ENCODE measurements at places on chromosomes 3 and 15. TPM values are rescaled to one million over a fixed set of nuclear protein-coding genes. Genes with fewer than 3 reads are reported as not detected.

DNA sequence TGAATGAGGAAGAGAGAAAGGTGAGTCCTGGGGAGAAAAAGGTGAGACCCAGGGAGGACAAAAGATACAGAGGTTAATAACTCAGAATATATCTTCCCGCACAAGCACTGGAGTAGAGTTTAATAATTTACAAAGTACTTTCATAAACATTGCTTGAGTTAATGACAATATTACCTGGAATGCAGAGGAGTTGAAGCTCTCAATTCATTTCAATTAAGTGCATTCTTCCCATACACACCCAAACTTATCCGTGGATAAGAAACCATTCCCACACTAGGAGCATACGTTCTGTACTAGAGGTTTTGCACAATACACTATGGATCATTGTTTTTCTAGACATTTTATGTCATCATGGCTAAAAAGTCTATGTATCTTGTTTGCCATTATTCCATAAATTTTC is 23.3 kb upstream of the KNG1 start:
- DNase-seq = no peak

DNA sequence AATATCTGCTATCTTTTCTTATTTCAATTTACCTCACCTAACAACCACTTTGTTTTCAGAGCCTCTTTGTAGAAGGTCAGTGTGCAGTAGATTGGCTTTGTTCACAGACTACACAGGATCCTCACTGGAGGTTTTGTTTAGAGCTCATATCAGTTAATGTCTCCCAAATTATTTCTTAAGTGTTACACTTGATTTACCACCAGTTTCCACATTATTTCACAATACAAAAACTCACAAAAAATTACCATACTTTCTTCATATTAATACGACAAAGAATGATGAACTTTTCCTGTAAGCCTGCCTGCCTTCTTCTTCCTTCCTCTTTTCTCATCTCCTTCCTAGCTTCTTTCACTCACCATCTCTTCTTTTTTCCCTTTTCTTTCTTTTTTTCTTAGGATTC is 133.3 kb downstream of the ALCAM start:
- DNase-seq = no peak

GRCh38 chr3:74643636-74644035 is 29.2 kb upstream of the CNTN3 start:
- DNase-seq = no peak

The ABI3BP gene
- total RNA-seq = 7.3 TPM

- no peak for DNase-seq
Observed at GRCh38 chr15:23411841-23412240, 35.2 kb downstream of the GOLGA6L2 start.

DNA sequence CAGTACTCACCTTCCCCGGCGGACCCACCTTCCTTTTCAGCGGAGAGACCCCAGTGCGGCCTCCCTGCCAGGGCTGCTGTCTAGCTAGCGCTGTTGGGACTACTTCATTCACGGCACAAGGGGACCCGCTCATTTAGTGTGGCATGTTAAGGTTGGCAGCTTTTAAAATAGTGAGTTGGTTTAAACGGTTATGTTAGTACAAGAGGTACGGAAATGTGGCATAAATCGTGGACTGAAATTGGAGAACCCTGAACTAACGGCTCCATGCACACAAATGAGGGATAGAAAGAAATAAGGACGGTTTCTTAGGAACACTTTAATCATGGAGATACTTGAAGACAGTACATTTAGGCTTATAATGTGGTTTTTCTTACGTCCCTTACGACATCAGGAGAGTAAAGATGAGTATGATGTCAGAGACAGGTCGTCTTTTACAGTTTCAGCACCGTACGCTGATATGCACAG is 752 bp downstream of the CEP63 start:
- no peak for DNase-seq

GRCh38 chr3:189641776-189642175 is 10.6 kb downstream of the TP63 start:
- no peak for DNase-seq

- no peak for DNase-seq
Observed at GRCh38 chr15:48868023-48868422, 9.9 kb upstream of the EID1 start.

DNA sequence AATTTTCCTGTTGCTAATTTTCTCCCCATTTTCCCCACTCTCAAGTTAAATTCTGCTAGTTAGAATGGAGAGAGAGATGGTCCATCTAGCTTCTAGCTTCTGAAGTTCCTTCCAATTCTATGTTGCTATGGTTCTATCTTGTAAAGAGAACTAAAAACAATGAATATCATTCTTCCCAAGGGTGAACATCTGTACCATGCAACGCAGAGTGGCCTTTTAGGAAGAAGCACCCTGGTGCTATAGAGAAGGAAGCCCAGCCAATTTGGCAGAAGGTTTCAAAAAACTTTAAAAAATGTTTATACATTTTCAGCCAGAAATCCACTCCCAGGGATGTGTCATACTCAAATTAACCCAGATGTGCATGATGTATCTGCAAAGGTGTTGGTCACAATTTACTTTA is 149.1 kb downstream of the SEMA6D start:
- no peak for DNase-seq

The VWA5B2 gene
- 0.19 TPM for total RNA-seq

The GASK1A gene
- total RNA-seq = not detected

The CCDC9B gene
- total RNA-seq = 11.8 TPM

GRCh38 chr3:30185872-30186271 is 420.5 kb upstream of the TGFBR2 start:
- DNase-seq = no peak

The SATB1 gene
- total RNA-seq = 13.3 TPM

- DNase-seq = no peak
Observed at GRCh38 chr3:182484682-182485081, 308.6 kb upstream of the ATP11B start.

The MESP1 gene
- total RNA-seq = 1.5 TPM

GRCh38 chr3:150875548-150875947 is 29.7 kb downstream of the MINDY4B start:
- DNase-seq = no peak

DNA sequence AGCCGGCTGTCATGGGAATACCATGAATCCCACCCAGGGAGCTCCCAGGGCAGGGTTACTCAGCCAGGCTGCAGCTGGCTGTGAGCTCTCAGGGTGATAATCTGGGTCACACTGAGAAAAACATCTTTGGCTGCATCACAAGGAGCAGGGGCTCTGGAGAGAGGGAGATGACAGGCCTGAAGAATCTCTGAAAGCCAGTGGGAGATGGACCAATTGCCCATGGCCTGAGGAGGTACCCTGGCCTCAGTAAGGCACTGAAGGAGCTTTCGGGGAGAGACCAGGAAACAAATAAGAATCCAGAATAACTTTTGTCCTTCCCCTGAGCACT is 28.2 kb upstream of the GOLGA6C start:
- DNase-seq = no peak

DNA sequence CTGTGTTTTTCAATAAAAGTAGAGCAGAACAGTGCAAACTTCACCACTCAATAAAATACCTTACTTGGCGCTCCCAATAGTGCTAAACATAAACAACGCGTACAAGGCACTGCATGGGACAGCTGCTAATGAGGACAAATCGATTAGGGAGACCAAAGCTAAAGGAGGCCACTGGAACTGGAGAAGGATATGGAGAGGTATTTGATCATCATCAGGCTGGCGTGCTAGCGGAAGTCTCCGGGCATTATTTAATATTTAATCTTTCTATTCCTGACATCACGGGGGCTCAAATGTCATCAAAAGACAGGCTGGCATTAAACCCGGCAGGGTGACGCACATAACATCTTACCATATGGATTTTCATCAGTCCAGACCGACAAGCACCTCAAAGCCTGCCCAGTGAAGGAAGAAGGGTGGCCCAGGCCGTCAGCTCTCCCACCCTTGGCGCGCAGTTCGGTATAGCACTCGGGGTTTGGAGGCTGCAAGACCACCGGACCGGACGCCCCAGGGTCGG is 604 bp downstream of the CCPG1 start:
- DNase-seq = no peak

GRCh38 chr3:129690406-129690805 is 83.9 kb upstream of the PLXND1 start:
- peak; percentile 27 for DNase-seq

GRCh38 chr15:62644889-62645742 is 397.4 kb upstream of the TPM1 start:
- no peak for DNase-seq

- no peak for DNase-seq
Observed at GRCh38 chr3:170244576-170244975, 22.4 kb downstream of the PRKCI start.

- DNase-seq = no peak
Observed at GRCh38 chr15:92095693-92096092, 242.2 kb downstream of the SLCO3A1 start.

The ASB7 gene
- total RNA-seq = 9.8 TPM

The GP5 gene
- total RNA-seq = 0.29 TPM

The LRRC34 gene
- 0.19 TPM for total RNA-seq

- no peak for DNase-seq
Observed at GRCh38 chr3:155024006-155024638, 56.0 kb upstream of the MME start.
